ENCODE measurements at places on chromosomes 6 and 20.

- peak; percentile 10 for DNase-seq
Observed at GRCh38 chr6:1527073-1527457, 82.7 kb upstream of the FOXC1 start.

- no peak for DNase-seq
Observed at GRCh38 chr6:111793711-111794111, 79.5 kb downstream of the FYN start.

DNA sequence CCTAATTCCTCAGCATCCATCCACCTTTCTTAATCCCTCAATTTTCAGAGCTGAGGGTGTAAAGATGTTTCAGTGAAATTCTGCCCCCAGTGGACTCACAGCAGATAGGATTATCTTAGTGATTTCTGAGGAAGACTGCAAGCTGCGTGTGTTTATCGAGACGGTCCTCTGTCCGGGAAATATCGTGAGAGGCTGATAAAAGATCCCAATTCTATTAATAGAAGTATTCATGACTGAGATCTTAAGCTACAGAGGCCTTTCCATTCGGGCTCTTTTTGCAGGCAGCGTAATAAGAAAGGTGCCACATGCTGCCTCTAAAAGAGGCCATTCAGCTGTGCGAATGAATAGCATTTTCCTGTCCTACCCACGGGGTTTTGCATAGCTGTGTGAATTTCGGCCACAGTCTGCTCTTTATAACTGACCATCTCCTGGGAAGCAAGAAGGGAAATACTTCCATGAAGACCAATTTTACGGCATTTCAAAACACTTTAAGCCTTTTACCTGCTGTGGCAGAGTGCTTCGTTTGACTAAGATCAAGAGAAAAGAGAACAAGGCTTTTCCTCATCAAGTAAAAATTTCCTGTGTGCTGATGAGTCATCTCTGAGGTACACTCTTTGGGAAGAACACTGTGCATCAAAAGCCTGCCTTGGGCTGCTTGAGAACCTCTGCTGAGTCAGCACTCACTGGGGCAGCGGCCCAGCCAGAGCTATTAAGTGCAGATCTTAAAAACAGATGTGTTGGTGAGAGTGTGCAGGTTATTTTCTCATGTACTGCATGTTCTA lies 208.8 kb downstream of the ARHGAP18 start:
- no peak for DNase-seq

DNA sequence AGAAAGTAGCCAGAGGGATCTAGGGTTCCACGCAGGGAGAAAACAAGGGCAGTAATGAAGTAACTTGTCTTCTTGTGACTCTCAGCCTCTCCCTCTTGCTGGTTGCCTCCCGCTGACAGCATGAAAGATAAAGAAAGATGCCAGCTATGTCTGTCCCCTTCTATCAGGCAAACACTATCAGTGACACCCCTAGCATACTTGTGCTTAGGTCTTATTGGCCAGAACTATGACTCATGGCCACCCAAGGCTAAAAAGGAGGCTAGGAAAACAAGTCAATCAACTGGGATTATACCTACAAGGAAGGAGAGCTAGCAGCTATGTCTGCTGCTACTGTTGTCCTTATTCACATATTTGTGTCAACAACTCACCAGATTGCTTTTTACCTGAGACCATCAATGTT lies 206.8 kb upstream of the SOX4 start:
- DNase-seq: no peak

- DNase-seq: peak; percentile 16
Observed at GRCh38 chr6:122839472-122839871, 50.4 kb downstream of the SMPDL3A start.

GRCh38 chr20:20977786-20978185 lies 128.4 kb downstream of the LINC00237 start:
- DNase-seq: no peak

- DNase-seq: no peak
Observed at GRCh38 chr20:44415833-44416715, 59.6 kb upstream of the TTPAL start.

GRCh38 chr6:138572167-138572875 lies 73.0 kb upstream of the NHSL1 start:
- no peak for DNase-seq

GRCh38 chr6:1970151-1970561 lies 275.2 kb downstream of the GMDS start:
- no peak for DNase-seq

DNA sequence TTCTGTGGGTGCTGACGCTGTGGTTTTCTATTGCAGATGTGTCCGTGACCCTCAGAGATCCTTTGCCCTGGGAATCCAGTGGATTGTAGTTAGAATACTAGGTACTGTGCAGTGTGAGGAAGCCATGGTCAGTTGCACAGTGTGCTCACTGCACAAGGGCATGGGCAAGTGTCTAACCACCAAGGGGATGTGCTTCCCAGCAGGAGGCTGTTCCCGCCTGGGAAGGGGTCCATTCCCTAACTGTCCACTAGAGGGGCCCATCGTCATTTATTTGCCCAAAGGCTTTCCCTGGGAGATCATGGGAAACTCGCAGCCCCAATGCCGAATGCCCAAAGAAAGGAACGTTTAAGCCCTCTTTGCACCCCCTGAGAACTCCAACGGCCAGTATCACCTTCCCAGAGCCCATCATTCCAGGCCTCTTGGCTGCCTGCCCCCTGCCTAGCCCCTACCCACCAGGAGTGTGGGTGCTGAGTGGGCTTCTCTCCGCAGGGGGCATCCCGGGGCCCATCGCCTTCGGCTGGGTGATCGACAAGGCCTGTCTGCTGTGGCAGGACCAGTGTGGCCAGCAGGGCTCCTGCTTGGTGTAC lies 26.2 kb downstream of the SLCO4A1 start:
- DNase-seq: peak; percentile 15

GRCh38 chr6:140623498-140623897 lies 1249.0 kb upstream of the CITED2 start:
- DNase-seq: no peak

DNA sequence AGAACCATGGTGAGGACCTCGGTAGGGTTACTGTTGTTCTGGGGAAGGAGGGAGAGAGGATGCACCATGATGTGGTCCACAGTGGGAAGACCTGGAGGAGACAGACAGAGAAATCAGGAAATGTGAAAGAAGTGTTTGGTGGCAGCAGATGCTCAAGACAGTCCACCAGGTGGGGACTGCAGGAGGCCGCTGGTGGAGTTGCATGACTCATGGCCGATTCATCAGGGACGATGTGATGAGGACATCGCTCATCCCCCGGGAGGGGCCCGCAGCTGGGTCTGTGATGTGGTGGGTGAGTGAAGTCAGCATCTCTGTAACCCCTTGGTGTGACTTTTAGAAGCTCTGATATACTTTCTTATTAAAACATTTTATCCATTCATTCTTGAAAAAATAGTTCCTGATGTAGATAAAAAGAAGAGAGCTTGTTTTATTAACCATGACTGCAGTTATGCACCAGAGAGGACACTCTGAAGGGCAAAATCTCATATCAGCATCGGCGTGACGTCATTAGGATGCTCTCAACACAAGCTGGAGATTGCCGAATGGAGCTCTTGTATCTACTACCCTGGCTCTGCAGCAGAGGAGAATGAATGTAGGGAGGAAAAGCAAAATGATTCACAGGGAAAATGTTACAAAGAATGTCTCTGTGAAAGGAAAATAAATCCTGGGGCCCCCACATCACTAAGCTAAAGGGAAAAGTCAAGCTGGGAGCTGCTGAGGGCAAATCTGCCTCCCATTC lies 71.2 kb downstream of the RAMACL start:
- DNase-seq: peak; percentile 20
